ENCODE measurements at places on chromosomes 11 and 22.

DNA sequence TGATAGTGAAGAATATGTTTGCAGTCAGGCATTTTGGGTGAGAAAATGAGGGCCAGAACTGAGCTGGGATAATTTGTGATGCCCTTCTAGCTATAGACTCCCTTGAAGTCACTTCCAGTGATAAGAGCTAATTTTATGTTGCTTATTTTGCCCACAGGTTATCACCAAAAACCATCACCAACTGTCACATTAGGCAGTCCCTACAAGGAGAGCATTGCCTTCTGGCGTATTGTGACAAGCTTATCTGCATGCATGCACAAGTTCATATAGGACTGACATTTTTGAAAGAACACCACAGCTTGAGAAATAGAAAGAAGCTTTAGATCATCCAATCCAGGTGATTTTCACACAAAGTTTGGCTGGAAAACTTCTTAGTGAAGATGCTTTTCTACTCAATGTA, 735.3 kb upstream of the RAG2 start:
- no peak for DNase-seq

DNA sequence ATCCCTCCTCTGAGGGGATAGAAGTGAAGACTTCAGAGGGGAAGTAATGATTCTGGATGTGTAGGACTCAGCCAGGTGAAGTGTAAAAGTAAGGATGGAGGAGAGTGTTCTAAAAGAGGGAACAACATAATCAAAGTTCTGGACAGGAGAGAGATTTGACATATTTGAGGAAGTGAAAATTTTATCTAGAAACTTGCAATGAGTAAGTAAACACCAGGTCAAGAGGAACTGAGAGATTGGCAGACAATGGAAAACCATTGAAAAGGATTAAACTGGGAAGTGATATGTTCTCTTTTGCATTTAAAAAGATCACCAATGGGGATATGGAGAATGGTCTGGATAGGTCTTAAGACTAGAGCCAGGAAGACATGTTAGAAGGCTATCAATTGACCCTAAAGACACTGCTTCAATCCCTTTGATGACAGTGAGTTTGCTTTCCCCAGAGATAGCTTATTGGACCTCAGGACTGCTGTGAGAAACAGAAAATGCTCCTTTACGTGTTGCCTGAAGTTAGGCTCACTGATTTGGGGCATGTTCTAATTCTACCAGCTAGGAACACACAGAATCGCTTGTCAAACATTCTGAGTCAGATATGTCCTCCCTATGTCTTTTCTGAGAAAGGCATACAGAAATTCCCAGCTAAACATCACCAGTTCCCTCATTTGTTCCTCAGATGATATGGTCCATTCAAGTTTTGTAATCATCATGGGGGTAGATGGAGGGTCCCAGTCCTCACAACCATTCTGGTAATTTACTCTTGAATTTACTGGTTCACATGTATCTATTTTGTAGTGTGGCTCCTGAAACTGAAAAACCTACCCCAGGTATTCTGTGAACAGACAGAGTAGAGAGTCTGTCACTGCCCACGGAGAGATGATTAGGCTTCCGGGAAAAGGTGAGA, 144.9 kb downstream of the MAML2 start:
- no peak for DNase-seq

GRCh38 chr22:44186737-44187136, 6.0 kb downstream of the PARVG start:
- no peak for DNase-seq

GRCh38 chr11:75592715-75593114, 30.7 kb downstream of the SERPINH1 start:
- no peak for DNase-seq

- DNase-seq: peak; percentile 6
Measured at GRCh38 chr11:13486926-13487660, 8.7 kb downstream of the PTH start.

GRCh38 chr11:18704698-18705097, 6.1 kb downstream of the TMEM86A start:
- DNase-seq: no peak

DNA sequence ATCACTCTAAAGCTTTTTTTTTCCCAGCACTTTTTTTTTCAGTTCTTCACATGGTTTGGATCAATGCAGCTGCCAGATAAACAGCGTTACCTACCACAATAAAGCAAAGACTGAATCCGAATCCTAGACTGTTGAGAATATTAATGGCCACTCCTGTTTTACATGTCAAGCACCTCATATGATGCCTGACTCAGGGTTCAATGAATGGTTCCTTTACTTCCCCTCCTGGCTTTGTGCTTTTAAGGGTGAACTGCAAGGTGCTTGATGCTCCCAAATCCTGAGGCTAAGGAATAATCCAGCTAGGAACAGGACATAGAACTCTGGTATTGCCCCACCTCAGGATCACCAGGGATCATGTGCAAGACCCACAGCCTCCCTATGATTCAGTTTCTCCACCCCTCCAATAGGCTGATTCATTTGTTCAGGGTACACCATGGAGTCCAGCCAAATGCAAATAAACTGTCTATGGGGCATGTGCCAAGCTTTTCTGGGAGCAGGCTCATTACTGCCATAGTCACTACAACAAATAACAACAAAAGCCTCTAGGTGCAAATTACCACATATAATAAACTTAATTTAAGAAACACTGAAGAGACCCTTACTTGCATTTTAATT, 104.3 kb downstream of the GAB2 start:
- no peak for DNase-seq

DNA sequence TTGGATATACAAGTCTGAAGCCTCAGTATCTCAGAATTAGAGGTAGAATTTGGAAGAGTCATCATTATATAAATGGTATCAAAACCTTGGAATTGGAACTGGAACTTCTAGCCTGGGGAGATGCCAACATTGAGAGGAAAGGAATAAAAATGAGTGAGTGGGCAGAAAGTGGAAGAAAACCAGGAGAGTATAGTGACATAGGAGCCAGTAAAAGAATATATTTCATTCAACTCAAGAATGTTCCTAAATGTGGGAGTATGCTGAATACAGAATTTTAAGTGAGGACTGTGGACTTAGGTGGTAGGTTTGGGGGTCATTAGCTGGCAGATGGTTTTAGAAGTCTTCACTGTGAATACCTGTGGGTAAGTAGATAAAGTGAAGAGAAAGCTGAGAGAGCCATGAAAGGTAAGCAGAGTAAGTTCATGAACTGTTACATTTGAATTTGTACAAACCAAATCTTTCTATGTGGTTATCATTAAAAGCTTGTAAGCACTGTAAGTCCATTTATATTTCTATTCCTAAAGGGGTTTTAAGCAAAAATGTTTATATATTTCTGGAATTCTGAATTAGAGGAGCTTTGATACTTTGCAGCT, 60.2 kb downstream of the PDHX start:
- DNase-seq: no peak

DNA sequence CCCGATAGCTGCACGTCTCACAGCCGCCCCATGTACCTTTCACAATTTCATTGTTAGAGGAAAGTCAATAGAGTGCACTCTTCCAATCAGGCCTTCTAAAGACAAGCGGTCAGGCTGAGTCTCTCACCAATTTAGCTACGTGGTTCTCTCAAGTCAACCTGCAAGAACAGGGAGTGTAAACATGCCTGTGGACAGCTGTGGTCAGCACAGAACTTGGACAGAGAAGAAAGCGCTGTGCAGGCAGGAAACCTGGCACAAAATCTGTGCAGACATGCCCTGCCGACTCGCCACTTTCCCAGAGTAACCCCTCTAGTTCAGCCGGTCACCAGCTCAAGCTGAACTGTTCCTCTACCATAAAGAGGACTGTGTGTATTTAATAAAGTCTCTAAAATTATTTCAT, 39.5 kb downstream of the CHKA start:
- DNase-seq: no peak

All from right lung (tissue), 10 donors.